ENCODE measurements at places on chromosomes 1 and 21.

- no peak for DNase-seq
Measured at GRCh38 chr1:1003618-1004419, 3.9 kb upstream of the HES4 start.

DNA sequence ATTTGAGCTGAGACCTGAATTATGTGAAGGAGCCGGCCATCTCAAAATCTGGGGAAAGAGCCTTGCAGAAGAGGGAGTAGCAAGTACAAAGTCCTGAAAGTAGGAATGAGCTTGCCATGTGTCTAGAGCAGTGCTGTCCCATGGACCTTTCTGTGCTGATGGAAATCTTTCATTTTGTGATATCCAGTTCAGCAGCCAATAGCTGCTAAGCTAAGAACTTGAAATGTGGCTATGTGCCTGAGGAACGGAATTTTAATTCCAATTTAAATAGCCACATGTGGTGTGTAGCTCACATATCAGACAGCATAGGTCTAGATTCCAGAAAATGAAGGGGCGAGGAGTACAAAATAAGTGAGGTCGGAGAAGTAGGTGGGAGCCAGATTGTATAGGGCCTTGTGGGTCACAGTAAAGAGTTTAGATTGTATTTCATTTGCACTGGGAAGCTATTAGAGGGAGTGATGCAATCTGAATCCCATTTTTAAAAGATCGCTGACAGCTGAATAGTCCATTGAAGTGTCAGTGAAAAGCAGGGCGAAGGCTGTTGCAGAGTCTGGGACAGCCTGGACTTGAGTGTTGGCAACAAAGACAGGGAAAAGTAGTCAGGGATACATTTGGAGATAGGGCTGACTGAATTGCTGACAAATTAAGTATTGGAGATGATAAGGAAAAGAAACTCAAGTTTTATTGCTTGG lies 80.3 kb downstream of the TMEM200B start:
- DNase-seq = no peak

DNA sequence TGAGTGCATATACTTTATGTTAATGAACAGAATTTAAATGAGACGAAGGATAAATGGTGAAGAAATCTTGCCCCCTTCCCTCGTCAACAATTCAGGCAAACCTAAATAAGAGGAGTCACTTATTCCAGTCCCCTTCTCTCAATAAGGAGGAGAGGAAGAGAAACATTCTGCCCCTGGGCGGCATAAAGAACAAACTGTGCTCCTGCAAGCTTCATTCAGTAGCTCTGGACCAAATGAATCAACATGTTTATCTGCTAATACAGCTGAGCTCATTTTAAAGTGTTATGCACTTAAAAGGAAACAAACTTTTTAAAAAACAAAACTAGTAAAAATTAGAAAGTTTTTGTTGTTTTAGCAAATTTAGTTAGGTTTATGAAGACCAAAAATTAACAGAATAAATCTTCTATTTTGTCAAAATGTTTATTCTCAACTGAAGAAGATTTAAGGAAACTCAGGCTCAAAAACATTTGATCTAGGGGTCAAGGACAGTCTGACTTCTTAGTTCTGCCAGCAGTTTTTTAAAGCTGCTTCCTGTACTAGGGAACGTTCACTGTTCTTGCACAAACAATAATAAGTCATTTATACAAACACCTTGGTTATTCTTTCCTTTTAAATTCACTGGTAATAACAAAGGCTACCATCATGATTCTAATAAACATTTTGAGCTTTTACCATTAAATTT lies 58.3 kb downstream of the AKT3 start:
- no peak for DNase-seq

GRCh38 chr1:31752258-31752657 lies 11.9 kb downstream of the ADGRB2 start:
- DNase-seq = no peak

- DNase-seq = no peak
Measured at GRCh38 chr1:111603979-111604378, 15.6 kb upstream of the RAP1A start.

DNA sequence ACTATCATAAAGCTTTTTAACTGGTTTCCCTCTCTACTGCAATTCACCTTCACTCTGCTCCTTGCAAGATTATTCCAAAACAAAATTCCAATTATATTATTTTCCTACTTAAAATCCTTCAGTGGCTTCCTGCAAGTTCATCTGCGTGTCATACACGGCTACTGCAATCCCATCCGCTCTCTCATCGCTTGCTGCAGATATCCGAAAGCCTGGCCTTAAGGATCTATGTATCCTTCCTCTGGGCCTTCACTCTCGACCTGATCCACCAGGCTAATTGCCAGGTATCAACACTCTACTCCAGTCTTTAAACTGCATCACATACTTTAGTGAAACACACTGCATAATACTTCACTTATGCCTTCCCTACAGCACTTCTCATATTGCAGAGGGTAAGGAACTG lies 44.0 kb downstream of the VAV3 start:
- DNase-seq = no peak

DNA sequence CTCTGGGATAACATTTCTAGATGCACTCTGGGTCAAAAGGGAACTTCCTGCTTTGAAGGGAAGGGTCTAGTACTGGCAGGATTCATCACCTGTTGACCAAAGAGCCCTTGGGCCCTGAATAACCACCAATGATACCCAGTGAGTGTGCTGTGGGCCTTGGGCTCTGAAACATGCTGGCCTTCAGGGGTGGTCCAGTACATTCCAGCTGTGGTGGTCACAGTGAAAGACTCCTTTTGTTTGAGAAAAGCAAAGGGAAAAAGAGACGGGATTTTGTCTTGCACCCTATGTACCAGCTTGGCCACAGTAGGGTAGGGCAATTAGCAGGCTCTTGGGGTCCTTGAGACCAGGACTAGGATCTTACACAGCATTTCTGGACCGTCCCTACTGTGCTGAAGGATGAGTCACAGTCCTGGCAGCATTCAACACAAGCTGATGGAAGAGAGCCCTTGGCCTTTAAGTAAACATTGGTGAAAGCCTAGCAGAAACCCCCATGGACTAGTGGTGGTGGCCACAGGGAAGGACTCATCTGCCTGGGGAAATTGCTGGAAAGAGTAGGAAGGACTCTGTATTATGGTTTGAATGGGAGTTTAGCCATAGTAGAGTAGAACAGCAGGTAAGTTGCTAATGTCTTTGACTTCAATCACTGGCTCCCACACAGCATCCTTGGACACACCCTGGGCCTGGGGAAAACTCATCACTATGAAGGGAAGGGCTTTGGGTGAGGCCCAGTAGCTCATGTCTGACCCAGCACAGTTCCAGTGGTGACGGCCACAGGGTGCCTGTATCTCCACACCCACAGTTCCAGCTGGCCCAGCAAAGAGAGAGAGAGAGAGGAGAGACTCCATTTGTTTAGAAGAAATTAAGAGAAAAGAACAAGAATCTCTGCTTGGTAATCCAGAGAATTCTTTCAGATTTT lies 87.5 kb downstream of the COL24A1 start:
- DNase-seq = no peak

- DNase-seq = peak; percentile 41
Measured at GRCh38 chr1:109891930-109892329, 18.7 kb upstream of the CSF1 start.

DNA sequence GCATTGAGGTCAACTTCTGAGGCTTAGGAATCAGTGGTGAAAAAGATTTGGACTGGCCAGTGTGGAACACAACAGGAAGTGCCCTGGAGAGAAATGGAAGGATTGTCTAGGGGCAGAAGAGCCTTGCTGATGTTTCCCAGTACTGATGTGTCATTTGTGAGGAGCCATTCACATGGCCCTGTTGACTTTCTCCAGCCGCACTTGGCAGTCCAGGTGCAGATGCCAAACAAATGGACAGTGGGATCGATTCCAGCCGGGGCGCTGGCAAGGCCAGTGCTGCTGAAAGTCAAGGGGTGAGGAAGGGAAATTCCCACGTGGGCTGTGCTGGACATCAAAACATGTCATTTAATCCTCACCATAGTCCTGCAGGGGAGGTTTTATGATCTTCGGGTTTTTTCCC lies 4.9 kb upstream of the TRIM63 start:
- DNase-seq = no peak

GRCh38 chr1:30909365-30910068 lies 959 bp upstream of the SDC3 start:
- no peak for DNase-seq

All from glutamatergic neuron (in vitro differentiated cells).